ENCODE measurements at places on chromosomes 16 and 17. TPM values are rescaled to one million over a fixed set of nuclear protein-coding genes. Genes with fewer than 3 reads are reported as not detected.

DNA sequence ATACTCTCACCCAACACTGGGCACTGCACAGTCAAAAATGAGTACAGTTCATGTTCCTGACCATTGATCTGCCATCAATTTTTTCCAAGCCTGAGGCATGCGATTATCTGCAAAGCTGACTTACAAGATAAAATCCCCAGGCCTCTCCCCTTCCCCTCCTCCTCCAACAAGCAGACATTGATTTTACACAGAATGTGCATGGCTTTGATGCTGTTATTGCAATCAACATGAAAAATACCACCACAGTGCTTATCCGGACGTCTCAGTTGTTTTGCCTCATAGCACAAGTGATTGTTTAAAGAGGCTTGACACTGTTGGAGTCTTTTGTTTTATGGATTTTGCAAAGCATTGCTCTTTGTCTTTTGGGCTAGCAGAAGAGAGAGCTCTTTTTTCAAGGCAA, 163.8 kb downstream of the TOX3 start:
- DNase-seq = no peak
- H3K27me3 ChIP-seq = no peaks in the 10 kb centered on the region
- no peaks in the 10 kb centered on the region for H3K4me1 ChIP-seq
- no peak overlapping the region for H3K4me3 ChIP-seq
- no peaks in the 10 kb centered on the region for H3K36me3 ChIP-seq

- H3K27me3 ChIP-seq = no peaks in the 10 kb centered on the region
- peak overlapping the region; percentile 94 for H3K27ac ChIP-seq
- H3K4me3 ChIP-seq = peak overlapping the region; percentile 41
- no peaks in the 10 kb centered on the region for H3K36me3 ChIP-seq
- H3K4me1 ChIP-seq = peaks cover 11% of the 10 kb centered on the region
- no peak for DNase-seq
Measured at GRCh38 chr16:28924399-28924761, 658 bp downstream of the RABEP2 start.

DNA sequence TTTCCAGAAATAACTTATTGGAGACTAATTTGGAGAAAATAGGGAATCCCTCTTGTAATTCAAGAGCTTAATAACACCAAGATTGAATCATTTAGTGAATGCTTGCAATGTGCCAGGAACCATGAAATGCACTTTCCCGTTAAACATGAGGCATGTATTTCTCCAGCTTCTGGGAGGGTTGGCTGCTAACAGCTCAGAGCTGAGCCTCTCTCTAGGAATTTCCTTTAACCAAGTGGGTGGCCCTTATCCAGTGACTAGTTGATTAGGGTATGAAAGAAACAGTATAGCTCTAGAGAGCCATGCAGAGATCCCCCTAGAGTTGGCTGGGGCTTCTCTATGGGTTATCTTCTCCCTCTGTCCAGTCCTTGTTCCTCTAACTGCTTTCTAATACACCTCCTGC, 356.4 kb upstream of the GOT2 start:
- H3K4me1 ChIP-seq = no peaks in the 10 kb centered on the region
- no peak overlapping the region for H3K27ac ChIP-seq
- H3K4me3 ChIP-seq = no peak overlapping the region
- H3K27me3 ChIP-seq = no peaks in the 10 kb centered on the region
- DNase-seq = no peak

GRCh38 chr17:71349908-71350600, 770.8 kb upstream of the SOX9 start:
- DNase-seq = no peak
- H3K4me1 ChIP-seq = peaks cover 4% of the 10 kb centered on the region
- H3K4me3 ChIP-seq = no peak overlapping the region
- H3K27ac ChIP-seq = no peak overlapping the region
- H3K27me3 ChIP-seq = no peaks in the 10 kb centered on the region

- no peaks in the 10 kb centered on the region for H3K27me3 ChIP-seq
- H3K4me1 ChIP-seq = no peaks in the 10 kb centered on the region
- no peak for DNase-seq
- H3K4me3 ChIP-seq = no peak within 1 kb of the TSS
- H3K36me3 ChIP-seq = no peaks in the 10 kb centered on the region
Measured at GRCh38 chr16:10817963-10818941, at the start of gene TVP23A. TSS of gene TVP23A (minus strand) at chr16:10818794. CDS start at chr16:10818493, 301 bp downstream.

The PTX4 gene
- not detected for total RNA-seq
